ENCODE measurements at places on chromosomes 11 and 22.

GRCh38 chr11:65288706-65289536, 25.7 kb upstream of the CDC42EP2 start:
- no peak for DNase-seq

- no peak for DNase-seq
Measured at GRCh38 chr11:116895048-116895757, 57.8 kb upstream of the APOA1 start.

GRCh38 chr11:130024361-130024760, 21.7 kb upstream of the PRDM10 start:
- DNase-seq: no peak

DNA sequence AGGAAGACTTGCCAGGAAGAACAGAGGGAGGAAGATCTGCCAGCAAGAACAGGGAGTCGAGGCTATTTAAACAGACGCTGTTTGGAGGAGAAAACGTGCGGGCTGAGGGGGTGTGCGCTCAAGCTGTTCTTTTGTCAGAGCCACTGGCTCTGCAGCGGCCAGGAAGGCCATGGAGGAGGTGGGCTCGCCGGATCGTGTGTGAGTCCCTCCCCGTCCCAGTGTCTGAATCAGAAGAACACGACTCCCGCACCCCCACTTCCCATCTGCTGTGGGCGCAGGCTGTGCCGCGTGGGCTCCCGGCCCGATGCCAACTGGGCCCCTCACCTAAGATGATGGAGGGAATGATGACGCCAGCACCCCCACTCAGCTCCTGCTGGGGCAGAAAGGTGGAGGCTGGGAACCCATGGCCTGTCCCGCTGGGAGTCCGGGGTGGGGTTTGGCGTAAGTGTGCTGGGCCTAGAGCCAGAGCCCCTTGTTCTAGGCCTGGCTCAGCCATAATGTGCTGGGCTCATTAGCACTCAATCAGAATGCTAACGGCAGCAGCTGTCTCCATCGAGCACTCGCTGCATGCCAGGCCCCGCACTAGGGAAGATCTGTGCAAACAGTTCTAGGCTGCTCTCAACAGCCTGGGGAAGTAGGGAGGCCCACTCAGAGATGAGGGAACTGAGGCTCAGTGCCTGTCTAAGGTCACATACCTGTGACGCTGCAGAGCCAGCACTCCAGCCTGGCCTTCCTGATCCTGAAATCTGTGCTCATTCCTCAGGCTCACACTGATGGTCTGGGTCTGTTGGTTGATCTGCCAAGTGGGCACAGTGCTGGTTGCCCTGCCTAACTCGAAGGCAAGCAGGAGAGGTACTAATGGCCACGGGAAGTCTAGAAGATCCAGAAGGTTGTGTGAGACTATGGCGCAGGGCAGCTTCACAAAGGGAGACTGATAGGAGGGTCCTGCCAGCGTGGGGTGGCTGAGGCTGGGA, 11.5 kb downstream of the NPTXR start:
- no peak for DNase-seq

GRCh38 chr22:49212002-49212401, 615.7 kb downstream of the BRD1 start:
- no peak for DNase-seq

GRCh38 chr22:31738566-31738965, 11.4 kb downstream of the PRR14L start:
- DNase-seq: no peak
